ENCODE measurements at places on chromosomes 4 and X. TPM values are rescaled to one million over a fixed set of nuclear protein-coding genes. Genes with fewer than 3 reads are reported as not detected.
A peak's percentile ranks its signal among the peaks of the same experiment; 100 is the strongest.

ETDC gene
- total RNA-seq, result not detected

TMEM35A gene
- 2.1 TPM for total RNA-seq

CXCL6 gene
- total RNA-seq, result not detected

SHROOM2 gene
- total RNA-seq, result 16.5 TPM

MCF2 gene
- not detected for total RNA-seq

GPC3 gene
- 28.2 TPM for total RNA-seq

SUV39H1 gene
- total RNA-seq, result 7.1 TPM

- DNase-seq, result no peak
Observed at GRCh38 chrX:53483416-53483815, 49.2 kb upstream of the HSD17B10 start.

GRCh38 chr4:78185117-78185516 is 128.0 kb downstream of the FRAS1 start:
- no peak for DNase-seq

DNA sequence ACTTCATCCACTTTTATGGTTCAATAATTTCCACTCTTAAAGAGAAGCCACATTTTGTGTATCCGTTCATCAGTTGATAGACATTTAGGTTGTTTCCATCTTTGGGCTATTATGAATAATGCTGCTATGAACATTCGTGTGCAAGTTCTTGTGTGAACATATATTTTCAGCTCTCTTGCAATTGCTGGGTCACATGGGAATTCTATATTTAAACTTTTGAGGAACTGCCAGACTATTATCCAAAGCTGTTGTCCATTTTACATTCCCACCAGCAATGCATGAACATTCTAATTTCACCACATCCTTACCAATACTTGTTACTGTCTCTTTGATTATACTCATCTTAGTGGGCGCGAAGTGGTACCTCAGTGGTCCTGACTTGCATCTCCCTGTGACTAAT is 61.9 kb downstream of the NR3C2 start:
- DNase-seq, result no peak

GRCh38 chr4:8322794-8323704 is 53.5 kb downstream of the HTRA3 start:
- no peak for DNase-seq

DNA sequence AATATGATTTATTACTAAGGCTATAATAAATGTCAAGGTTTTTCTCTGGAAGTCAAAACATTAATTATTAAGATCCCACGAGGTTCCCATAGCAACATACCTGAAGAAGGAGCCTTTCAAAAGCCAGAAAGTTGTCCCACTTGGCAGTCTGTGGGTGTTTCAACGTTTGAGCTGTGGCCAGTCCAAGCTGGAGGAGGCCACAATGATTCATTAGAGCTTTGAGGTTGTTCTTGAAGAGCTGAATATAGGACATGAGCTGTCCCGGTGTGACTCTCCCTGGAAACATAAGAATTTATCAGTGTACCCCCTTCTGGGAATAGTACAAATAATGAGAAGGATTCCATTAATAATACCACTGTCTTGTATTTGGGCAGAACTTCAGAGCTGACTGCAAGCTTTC is 92.1 kb downstream of the SCFD2 start:
- DNase-seq, result no peak

DNA sequence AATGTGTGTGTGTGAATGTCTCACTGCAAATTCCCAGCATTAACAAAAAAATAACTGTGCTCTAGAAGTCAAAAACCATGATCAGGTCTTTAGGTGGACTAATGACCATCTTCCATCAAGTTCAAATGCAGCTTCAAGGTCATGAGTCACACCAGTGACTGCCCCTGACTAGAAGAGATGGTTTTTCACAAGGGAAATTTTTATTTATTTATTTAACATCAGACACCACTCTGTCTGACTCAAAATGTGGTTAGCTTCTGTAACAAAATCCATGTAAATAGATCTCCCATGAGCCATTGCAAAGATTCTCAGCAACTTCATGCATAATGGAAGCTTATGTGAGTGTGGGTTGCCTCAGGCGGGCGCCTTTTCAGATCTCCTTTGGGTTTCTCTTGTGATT is 219.2 kb downstream of the KIT start:
- no peak for DNase-seq

DNA sequence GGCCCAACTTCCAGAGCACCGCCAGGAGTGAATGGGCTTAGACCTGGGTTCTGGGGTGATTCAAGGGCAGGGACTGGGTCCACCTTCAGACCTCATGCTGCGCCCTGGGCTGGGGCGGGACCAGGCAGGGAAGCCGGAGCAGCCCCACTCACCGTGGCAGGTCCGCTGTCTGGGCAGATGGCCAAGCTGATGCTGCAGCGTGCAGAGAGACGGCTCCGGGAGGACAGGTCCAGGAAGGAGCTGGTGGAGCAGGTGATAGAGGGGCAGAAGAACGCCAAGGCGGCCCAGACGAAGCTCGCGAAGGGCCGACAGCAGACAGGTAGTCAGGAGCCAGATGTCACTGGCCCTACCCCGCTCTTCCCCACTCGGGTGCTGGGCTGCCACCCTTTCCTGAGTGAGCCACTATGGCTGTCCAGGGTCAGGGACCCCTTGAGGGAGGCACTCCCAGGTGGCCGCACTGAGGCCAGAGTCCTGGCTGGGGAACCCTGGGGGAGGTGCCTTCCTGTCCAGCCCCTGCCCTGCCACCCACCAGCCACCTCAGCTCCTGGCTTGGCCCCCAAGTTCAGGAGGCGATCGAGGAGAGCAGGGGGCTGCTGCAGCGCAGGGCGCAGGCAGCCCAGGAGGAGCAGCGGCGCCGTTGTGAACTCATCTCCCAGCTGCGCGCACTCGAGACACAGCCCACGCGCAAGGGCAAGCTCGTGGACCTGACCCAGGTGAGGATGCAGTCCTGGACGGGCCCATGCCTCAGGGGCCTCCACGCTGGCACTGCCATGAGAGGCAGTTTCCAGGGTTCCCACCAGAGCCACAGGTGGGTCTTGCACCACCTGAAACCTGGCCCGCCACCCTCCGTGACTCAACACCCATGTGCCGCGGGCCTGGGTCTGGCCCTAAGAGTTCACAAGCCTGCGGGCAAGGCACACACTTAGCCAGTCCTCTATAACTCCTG is 10.1 kb upstream of the RNF4 start:
- DNase-seq, result peak; percentile 48

DNA sequence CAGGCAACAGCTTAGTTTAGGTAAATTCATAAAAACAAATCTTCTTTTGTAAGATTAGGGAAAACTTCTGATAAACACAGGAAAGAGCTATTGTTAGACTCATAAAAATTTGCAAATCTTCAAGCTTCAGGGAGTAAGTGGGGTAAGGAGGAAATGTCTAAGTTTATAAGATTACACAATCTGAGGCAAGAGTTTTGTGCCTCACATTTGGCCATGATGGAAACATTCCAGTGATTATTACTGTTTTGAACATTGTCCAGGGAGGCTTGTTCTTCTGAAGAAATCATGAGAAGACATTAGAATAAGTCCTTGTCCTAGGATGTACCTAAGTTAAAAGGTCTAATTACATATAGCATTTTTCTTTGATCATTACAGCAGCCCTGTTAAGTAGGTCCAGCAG is 72.8 kb downstream of the MAOB start:
- no peak for DNase-seq

DNA sequence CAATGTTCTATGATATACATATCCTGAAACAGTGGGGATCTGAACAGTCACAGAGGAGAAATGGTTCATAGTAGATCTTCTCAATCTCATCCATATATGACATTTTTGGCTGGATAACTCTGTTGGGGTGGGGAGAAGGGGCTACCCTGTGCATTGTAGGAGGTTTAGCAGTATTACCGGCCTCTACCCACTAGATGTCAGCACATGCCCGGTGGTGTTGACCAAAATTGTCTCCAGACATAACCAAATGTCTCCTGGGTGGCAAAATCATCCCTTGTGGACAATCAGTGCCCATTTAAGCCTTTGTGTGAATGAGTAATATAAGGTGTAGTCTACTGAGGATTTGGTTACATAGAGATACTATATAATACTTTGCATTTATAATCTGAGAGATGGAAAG is 89.9 kb downstream of the PLS3 start:
- DNase-seq, result peak; percentile 13

GRCh38 chr4:31427691-31428090 is 707.5 kb downstream of the PCDH7 start:
- no peak for DNase-seq

- no peak for DNase-seq
Observed at GRCh38 chr4:183503497-183504063, 1.3 kb upstream of the ING2 start.

DNA sequence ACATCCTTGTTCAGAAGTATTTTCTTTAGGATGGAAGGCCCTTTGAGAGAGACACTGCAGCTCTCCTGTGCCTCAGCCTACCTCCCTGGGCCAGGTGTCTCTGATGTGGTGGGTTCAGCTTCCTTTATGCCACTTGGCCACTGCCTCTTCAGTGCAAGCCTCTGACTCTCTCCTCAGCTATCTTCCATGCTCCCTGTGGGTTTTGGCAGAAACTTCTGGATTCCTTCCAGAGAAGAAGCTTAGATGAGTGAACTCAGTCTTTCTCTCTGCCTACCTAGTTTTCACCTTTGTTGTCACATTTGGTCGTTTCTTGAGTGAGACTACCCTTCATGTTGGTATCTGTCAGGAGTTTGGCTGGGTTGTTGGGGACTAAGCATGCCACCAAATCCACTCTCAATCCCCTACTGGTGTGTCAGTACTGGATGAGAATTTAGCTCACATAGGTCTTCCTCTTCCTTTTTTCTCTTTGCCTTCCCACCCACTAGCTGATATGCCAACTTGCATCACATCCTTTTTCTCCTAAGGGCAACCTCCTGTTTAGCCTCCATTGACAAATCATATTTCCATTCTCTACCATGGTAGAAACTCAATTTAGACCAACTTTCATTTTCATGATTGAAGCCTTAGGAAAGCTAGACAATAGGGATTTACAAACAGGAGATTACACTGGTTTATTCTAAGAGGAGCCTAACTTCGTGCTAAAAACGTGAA is 32.0 kb downstream of the IL15 start:
- DNase-seq, result no peak

GRCh38 chr4:32962100-32962499 is 2241.9 kb downstream of the PCDH7 start:
- no peak for DNase-seq

GRCh38 chr4:137641544-137641943 is 109.2 kb upstream of the PCDH18 start:
- DNase-seq, result no peak

- DNase-seq, result no peak
Observed at GRCh38 chr4:139809757-139810140, 144.1 kb downstream of the MGST2 start.

- DNase-seq, result no peak
Observed at GRCh38 chr4:82287720-82288119, 86.1 kb downstream of the HNRNPD start.

- DNase-seq, result no peak
Observed at GRCh38 chr4:110781944-110782343, 159.1 kb upstream of the PITX2 start.

DNA sequence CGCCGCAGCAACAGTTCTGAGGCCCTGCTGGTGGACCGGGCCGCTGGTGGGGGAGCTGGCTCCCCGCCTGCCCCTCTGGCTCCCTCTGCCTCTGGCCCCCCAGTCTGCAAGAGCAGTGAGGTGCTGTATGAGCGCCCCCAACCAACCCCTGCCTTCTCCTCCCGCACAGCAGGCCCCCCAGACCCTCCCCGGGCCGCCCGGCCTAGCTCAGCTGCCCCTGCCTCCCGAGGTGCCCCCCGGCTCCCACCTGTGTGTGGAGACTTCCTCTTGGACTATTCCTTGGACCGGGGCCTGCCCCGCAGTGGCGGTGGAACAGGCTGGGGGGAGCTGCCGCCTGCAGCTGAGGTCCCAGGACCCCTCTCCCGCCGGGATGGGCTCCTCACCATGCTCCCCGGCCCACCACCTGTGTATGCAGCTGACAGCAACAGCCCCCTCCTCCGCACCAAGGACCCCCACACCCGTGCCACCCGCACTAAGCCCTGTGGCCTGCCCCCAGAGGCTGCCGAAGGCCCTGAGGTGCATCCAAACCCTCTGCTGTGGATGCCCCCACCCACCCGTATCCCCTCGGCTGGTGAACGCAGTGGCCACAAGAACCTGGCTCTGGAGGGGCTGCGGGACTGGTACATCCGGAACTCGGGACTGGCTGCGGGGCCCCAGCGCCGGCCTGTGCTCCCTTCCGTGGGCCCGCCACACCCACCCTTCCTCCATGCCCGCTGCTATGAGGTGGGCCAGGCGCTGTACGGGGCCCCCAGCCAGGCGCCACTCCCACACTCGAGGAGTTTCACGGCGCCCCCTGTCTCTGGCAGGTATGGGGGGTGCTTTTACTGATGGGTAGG is 6.3 kb downstream of the PRAF2 start:
- no peak for DNase-seq

DNA sequence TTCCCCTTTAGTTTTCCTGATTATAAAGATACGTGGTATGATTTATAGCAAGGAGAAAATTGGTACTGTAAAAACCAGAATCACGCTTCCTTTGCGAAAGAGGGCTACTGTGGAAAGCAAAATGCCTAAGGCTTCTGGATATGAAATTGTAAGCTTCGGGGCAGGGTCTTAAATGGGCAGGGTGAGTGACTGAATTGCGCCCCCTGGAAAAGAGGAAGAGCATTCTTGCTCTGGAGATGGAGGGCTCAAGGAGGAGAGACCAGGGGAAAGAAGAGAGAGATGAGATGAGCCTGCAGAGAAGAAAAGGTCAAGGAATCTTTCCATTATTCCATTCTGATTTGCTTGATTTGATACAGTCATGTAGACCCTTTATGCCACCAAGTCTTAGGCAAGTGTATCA is 13.1 kb upstream of the ETNPPL start:
- DNase-seq, result no peak

DNA sequence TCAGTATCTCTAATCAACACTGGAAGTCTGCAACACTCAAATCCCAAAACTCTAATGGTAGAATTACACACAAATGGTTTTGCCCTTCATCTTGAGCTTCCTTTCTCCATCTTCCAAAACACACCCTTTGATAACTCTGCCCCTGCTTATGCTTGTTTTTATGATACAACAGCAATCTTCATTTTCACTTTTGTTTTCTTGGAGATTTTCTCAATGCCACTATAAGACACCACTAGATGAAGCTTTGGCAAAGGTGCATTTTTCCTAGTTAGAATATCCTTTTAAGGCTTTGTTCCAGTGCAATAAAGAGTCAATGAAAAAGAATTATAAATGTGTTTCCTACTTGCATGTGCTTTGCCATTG is 472.4 kb upstream of the NWD2 start:
- no peak for DNase-seq

Measured in thyroid gland (tissue), 4 donors.